ENCODE measurements at places on chromosomes 16 and 17.
A peak's percentile ranks its signal among the peaks of the same experiment; 100 is the strongest.

DNA sequence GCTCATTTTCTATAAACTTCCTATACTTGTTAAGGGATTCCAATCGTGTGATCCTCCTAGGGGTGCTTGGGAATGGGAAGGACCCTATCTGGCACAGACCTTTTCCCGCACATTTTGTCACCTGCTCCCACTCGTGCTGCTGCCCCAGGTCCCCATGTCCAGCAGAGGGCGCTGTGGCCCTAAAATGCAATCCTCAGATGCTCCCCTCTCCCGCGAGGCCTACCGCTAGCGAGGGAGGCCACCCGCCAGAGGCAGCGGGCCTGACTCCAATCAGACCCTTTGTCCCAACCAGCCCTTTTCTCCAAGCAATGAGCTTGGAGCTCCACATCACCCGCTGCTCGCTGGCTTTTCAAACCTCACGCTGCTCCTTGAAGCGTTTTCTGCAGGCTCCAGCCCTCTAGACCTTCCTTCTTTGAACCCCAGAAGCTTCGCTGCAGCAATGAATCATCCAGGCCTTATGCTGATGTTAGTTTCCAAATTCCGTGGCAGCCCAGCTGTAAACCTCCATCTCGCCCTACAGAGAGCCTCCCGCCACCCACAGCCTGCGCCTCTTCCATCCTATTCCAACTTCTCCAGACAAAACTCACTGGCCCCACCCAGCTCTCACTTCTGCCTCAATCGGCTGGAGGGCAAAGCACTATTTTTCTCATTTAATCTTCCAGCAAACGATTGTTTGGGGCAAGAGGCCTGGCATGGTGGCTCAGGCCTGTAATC, 23.6 kb upstream of the FZD2 start:
- peak; percentile 91 for DNase-seq

- peak; percentile 60 for DNase-seq
Observed at GRCh38 chr17:79400989-79401703, 209.7 kb downstream of the RBFOX3 start.

GRCh38 chr16:7731141-7731540, 398.5 kb downstream of the RBFOX1 start:
- DNase-seq: no peak

DNA sequence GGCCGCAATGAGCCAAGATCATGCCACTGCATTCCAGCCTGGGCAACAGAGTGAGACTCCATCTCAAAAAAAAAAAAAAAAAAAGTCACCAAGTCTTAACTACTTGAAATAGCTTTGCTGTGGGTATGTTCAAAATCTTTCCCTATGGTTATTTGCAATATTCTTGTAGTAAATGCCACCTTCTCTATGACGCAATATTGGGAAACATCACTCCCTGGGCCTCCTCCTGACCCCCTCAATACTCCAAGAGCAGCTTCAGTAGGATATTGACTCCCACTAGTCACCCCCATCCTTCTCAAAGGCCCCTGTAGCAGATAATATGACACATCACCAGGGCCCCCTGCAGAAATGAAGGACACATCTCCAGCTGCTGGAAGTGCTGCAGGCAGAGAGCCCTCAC, 137.8 kb downstream of the AIPL1 start:
- no peak for DNase-seq
